K562 (cell line): ENCODE measurements at places on chromosomes 3 and 15. TPM values are rescaled to one million over a fixed set of nuclear protein-coding genes. Genes with fewer than 3 reads are reported as not detected.

ARPIN gene
- total RNA-seq: 0.04 TPM in 1 of 2 replicates, not detected in the other

HCLS1 gene
- total RNA-seq: 20.6 and 22.0 TPM in 2 replicates

ELL3 gene
- total RNA-seq: 0.80 and 1.9 TPM in 2 replicates

MCF2L2 gene
- 2.1 and 3.2 TPM in 2 replicates for total RNA-seq

CHST14 gene
- total RNA-seq: 11.2 and 12.1 TPM in 2 replicates

CILP gene
- not detected in 2 replicates for total RNA-seq

C3orf85 gene
- total RNA-seq: not detected in 2 replicates

SOX2 gene
- 0.07 and 0.13 TPM in 2 replicates for total RNA-seq

PRRT3 gene
- total RNA-seq: 1.9 and 2.2 TPM in 2 replicates

C3orf20 gene
- total RNA-seq: not detected in 2 replicates

COL8A1 gene
- total RNA-seq: 0.07 and 0.16 TPM in 2 replicates

KLF15 gene
- total RNA-seq: 3.7 and 4.8 TPM in 2 replicates

MESP1 gene
- 1.1 and 1.6 TPM in 2 replicates for total RNA-seq

PYGO1 gene
- total RNA-seq: 0.07 TPM in 1 of 2 replicates, not detected in the other

QRICH1 gene
- total RNA-seq: 74.3 and 81.7 TPM in 2 replicates

CNTN3 gene
- 0.04 TPM in 1 of 2 replicates, not detected in the other for total RNA-seq

DNAH12 gene
- total RNA-seq: not detected in 2 replicates

VIPR1 gene
- 0.34 and 0.38 TPM in 2 replicates for total RNA-seq

ABI3BP gene
- 0.24 TPM in 1 of 2 replicates, not detected in the other for total RNA-seq

RETNLB gene
- total RNA-seq: not detected in 2 replicates
